Sciatic nerve (tissue), 2 donors: ENCODE measurements at places on chromosomes 1 and 21. TPM values are rescaled to one million over a fixed set of nuclear protein-coding genes. Genes with fewer than 3 reads are reported as not detected.

The RPE65 gene
- not detected for total RNA-seq

The ATP6V1G3 gene
- not detected for total RNA-seq

The KCNE2 gene
- 2.2 TPM for total RNA-seq

The CCNL2 gene
- total RNA-seq = 207 TPM

The NECAP2 gene
- 52.9 TPM for total RNA-seq

The SH3BGR gene
- total RNA-seq = 7.9 TPM

The SMAP2 gene
- total RNA-seq = 24.0 TPM

The CLCA1 gene
- not detected for total RNA-seq

The IPP gene
- 25.0 TPM for total RNA-seq

The MIXL1 gene
- not detected for total RNA-seq

The RAB7B gene
- 5.1 TPM for total RNA-seq

The SPRR2E gene
- total RNA-seq = not detected

The GJA8 gene
- not detected for total RNA-seq

The NPR1 gene
- 34.1 TPM for total RNA-seq

The PLA2G2A gene
- total RNA-seq = 494 TPM

The NR0B2 gene
- total RNA-seq = not detected

The ELAPOR1 gene
- 1.9 TPM for total RNA-seq

The ARMH1 gene
- 3.9 TPM for total RNA-seq
